Kidney epithelial cell (primary cell): ENCODE measurements at places on chromosomes 5 and 9. TPM values are rescaled to one million over a fixed set of nuclear protein-coding genes. Genes with fewer than 3 reads are reported as not detected.

Gene UIMC1
- 14.9 and 24.5 TPM in 2 replicates for total RNA-seq

Gene GRIA1
- total RNA-seq = not detected in 2 replicates

Gene HK3
- 0.04 TPM in 1 of 2 replicates, not detected in the other for total RNA-seq

Gene ATG10
- 6.4 and 11.4 TPM in 2 replicates for total RNA-seq

Gene ARSI
- total RNA-seq = 2.4 TPM in 2 replicates

Gene PFN3
- total RNA-seq = not detected in 2 replicates

Gene SHISAL2B
- not detected in 2 replicates for total RNA-seq

GRCh38 chr9:209143-209758 lies 5.4 kb upstream of the DOCK8 start:
- no peak for DNase-seq

DNA sequence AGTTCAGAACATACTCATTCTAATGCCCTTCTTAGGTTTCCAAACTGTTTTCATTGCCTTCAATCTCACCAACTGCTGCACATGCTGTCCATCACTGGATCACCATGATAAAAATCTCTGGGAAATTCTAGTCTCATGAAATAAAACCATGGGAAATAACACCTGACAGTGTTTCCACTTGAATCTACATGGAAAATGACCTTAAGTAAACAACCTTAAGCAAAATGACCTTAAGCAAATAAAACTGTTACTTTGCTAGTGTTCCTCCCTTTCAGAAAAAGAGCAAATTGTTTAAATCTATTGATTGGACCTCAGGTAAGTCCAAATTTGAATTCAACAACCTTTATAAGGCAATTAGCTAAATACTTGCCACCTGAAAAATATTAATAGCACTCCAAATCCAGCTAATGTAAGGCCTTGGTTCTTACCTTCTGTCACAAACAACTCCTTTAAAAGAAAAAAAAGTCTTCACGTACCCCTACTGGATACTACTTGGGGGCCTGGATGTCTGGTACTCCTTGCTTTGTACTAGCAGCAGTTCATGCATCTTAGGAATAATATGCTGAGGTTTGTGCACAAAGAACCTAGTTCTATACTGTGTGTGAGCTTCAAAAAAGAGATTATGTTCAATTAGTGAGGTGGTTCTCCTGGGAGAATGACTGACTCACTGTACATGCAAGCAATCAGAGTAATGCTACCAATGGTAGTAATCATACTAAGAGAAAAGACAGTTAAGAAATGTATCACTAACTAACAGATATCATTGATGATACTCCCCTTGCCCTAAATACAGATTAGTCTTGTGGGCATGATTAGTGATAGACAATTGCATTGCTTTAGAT lies 630.4 kb downstream of the PSAT1 start:
- DNase-seq = no peak

DNA sequence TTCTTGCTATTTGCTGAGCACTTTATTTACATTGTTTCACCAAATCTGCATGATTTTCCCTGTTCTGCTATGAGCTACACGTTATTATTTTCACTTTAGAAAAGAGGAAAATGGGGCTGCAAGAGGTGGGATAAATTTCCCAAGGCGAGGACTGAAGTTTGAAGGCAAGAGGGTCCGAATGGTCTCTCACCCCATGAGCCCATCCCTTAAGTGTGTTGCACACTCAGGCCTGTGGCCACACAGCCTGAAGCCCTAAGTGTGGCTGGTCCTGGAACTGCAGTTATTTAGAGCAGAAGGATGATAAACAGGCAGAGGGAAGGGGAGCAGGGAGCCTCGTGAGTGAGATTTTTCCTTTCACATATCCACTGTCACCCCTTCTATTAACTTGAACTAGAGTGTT lies 7.8 kb downstream of the PDE8B start:
- no peak for DNase-seq

DNA sequence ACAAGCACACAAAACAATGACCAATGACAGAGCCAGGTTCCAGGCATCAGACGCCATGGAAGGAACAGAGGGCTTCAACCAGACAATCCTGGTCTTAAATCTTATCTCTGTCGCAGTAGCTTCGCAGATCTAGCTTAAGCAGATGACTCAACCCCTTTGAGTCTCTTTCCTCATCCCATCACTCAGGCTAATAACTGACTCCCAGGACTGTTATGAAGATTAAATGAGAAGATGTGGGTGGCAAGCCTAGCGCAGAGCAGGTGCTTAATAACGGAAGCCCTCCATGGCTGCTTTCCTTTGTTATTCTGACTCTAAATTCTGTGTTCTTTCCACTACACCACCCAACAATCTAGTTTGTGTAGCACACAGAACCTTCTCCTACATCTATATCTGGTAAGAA lies 110.9 kb downstream of the SLC24A2 start:
- DNase-seq = no peak

- no peak for DNase-seq
Observed at GRCh38 chr5:137313526-137314175, 185.5 kb downstream of the SPOCK1 start.

GRCh38 chr5:43137326-43137725 lies 16.6 kb downstream of the ZNF131 start:
- no peak for DNase-seq

- no peak for DNase-seq
Observed at GRCh38 chr5:34915856-34916192, 313 bp downstream of the BRIX1 start.
